ENCODE measurements at places on chromosomes 5 and 9.

DNA sequence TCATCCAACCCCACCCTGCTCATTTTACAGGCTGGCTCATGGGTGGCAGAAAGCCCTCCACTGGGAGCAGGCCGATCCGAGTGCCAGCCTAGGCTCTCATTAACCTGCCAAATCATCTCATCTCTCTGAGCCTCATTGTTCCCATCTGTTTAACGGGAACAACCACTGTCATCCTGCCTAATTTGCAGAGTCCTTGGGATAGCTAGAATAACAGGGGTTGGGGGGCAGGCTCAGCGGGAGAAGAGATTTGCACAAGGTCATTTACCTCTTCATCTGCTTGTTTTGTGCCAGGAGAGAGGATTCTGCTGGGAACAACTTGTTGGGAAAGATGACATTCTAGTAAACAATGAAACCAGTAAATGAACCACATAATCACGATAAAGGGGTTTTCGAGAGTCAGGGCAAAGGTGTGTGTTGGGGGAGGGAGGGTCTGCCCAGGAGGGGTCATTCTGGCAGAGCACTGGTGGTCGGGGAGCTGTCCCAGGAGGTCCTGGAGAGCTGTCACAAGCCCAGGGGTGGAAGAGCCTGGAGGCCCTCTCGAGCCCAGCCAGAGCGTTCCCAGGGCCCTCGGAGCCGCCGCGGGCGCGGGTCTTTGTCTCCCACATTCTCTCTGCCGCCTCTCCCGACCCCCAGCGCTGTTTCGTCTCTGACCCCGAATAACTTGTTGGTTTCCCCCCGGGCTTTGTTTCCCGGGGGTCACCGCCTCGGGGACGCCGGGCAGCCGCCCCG is 22.8 kb upstream of the NDST1 start:
- DNase-seq, result no peak

DNA sequence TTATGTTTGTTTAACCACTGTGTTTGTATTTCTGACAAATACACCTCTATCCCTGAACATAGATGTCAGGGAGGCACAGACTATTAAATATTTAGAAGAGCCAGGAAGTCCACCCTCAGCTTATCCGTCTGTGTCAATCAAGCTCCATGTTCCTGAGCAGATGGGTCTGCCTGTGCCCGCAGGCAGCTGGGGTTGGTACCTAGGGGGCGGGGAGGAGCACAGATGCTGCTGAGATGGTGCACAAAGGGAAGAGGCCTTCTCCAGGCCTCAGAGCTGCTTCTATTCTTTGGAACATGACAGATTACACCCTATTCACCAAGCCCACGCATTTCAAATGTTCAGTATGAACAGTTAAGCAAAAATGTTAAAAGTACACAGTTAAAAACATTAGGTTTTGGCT is 142.1 kb downstream of the EPB41L4A start:
- no peak for DNase-seq

DNA sequence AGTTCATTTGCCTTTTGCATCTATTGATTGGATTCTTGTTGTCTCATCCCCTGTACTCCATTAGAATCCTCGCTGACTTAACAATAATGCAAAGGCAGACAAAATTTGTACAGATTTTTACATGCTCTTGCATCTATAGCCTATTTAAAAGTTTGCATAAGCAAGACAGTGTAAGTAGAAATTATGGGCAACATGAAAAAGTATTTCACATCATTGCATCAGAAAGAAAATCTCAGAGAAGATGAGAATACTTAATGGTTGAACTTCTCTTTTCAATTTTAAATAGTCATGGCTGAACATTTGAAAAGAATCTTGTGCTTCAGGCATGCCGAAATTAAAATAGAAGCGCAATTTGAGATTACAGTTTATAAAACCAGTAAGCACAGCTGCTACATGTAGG is 226.4 kb downstream of the EFNA5 start:
- DNase-seq, result no peak

DNA sequence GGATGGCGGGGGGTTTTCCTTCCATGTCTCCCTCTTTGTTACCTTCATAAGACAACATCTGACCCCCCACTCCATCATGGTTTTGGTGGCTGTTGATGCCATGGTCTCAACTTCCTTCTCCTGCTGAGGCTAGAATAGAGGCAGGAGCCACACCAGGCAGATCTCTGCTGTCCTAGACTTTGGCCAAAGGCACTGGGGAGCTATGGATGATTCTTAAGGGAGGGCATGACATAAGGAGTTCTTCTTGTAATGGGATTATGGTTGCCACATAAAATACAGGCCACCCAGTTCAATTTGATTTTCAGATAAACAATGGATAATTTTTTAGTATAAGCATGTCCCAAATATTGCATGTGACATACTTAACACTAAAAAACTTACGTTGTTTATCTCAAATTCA is 52.2 kb upstream of the IER5L start:
- no peak for DNase-seq

- DNase-seq, result no peak
These were observed 67.9 kb downstream of the STK10 start for GRCh38 chr5:172119921-172120688.

GRCh38 chr9:444528-444927 is 229.9 kb downstream of the DOCK8 start:
- DNase-seq, result no peak

DNA sequence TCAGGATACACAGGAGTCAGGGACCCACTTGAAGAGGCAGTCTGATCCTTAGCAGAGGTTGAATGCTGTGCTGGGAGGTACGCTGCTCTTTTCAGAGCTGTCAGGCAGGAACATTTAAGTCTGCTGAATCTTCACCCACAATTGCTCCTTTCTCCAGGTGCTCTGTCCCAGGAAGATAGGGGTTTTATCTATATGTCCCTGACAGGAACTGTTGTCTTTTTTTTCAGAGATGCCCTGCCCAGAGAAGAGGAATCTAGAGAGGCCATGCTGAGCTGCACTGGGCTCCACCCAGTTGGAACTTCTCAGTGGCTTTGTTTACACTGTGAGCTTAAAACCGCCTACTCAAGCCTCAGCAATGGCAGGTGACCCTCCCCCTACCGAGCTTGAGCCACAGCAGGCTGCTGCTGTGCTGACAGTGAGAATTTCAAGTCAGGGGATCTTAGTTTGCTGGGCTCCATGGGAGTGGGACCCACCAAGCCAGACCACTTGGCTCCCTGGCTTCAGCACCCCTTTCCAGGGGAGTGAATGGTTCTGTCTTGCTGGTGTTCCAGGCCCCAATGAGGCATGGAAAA is 169.0 kb downstream of the FBXL17 start:
- no peak for DNase-seq

DNA sequence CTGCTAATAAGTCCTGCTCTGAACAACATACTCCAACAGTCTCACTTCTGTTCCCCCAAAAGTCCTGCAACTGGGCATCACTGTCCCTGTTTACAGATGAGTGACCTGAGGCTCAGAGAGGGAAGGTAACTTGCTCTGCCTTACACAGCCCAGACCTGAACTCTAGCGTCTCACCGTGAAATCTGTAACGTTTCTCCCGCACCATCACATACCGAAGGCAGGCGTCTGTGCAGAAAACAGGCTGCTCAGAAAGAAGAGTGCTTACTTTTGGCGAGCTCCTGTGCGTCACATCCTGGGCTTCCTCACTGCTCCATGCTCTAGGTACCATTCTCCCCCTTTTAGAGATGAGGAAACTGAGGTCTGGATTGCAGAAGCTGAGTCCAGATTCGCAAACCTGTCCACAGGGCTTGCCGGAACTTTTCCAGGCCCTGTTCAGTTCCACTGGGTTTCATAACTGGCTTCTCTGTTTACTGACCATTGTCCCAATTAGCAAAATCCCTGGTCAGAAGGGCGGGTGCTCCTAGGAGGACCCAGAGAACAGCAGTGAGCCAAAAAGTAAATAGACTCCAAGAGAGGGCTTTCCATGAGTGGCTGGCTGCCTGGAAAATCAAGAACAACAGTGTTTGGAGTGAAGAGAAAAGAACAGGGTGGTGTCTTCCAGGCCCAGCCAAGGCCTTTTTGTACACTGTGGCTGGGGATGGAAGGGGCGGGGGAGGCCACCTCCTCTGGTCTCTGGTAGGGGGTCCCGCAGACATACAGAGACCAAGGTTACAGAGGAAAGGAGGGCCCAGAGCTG is 27.1 kb downstream of the GSN start:
- peak; percentile 58 for DNase-seq

DNA sequence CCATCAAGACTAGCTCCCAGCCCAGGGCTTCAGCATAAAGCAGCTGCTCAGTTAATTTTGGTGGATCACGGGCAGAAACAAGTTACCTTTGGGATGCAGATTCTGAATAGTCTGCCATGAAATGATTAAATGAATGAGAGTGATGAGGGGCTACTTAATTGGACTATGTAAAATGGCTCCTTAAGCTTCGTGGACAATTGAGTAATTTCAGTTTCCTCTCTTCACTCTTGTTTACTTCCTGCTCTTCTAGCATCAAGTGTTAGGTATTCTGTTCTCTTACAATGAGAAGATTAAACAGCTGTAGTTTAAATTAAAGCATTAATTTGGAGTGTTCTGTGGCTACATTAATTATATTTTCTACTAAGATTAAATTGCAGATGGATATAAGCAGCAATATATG is 28.1 kb downstream of the PIK3R1 start:
- no peak for DNase-seq

- no peak for DNase-seq
These were observed 503.6 kb upstream of the TUSC1 start for GRCh38 chr9:26181836-26182235.
